ENCODE measurements at places on chromosomes 1 and 21. TPM values are rescaled to one million over a fixed set of nuclear protein-coding genes. Genes with fewer than 3 reads are reported as not detected.

GRCh38 chr1:15153842-15154479, 414 bp downstream of the TMEM51 start:
- DNase-seq: peak; percentile 68

DNA sequence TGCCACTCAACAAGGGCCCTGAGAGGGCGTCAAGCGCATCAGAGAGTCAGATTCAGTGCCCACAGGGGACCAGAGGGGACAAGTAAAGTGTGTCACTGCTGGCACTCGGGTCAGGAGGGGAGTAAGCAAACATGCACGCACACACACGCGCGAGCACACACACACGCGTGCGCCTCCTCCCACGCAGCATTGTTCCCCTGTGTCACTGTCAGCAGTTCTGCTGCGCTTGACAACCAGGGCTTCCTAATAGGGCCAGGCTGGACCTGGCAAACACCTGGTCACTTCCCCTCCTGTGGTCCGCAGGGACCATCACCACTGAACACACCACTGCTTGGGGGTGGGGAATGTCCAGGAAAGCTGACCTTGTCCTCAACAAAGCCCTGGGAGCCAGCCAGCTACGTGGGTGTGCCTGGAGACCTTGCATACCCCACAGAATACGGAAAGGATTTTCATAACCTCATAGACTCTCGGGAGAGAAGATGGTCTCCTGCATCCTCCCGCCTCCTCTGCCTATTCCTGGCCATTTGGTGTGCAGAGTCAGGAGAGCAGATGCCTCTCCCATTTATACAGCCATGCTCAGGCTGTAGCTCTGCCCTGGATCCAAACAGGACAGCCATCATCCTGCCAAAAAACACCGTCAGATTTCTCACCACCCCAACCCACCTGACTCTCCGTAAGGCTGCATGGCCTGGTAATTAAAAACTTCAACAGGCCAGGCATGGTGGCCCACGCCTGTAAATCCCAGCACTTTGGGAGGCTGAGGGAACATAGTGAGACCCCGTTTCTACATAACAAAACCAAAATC, 73.2 kb downstream of the SSBP3 start:
- no peak for DNase-seq

GRCh38 chr1:20199403-20199802, 13.1 kb upstream of the PLA2G2C start:
- no peak for DNase-seq

DNA sequence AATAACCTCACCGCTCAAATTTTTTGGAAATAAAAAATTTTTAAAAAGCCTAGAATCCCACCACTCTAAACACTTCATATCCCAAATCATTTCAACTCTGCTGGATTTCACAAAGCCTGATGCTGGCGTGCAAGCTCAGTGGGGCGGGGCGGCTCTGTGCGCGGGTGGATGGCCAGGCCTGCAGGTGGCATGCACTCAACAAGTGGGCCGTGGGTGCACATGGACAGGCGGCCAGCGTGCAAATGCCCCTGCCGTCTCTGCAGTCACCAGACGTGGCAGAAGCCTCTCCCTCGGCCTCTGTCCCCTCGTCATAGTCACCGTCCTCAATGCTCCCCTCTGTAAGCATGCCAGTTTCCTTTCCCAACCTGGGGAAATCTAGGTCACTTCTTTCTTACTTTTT, 6.6 kb upstream of the PDE9A start:
- DNase-seq: peak; percentile 26

DNA sequence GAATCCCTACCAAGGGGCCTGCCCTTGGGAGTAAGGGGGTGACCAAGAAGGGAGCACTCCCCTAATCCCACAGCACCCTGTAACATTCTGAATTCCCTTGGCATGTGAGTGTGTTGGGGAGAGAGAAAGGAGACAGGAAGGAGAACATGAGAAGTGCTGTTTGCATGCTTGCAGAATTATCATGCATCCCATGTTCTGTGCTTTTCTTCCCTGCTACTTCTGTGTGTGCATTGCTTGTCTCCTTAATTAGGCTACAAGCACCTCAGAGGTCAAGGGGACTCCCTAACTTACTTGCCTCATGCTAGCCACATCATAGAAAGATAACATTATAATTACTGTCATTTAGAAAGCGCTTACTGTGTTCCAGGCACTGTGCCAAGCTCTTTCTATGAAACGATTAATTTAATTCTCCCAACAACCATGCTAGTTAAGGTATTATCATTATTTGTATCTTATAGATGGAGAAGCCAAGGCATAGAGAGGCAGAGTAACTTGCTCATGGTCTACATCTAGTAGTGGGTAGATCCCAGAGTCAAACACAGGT, 11.1 kb downstream of the NOS1AP start:
- no peak for DNase-seq

DNA sequence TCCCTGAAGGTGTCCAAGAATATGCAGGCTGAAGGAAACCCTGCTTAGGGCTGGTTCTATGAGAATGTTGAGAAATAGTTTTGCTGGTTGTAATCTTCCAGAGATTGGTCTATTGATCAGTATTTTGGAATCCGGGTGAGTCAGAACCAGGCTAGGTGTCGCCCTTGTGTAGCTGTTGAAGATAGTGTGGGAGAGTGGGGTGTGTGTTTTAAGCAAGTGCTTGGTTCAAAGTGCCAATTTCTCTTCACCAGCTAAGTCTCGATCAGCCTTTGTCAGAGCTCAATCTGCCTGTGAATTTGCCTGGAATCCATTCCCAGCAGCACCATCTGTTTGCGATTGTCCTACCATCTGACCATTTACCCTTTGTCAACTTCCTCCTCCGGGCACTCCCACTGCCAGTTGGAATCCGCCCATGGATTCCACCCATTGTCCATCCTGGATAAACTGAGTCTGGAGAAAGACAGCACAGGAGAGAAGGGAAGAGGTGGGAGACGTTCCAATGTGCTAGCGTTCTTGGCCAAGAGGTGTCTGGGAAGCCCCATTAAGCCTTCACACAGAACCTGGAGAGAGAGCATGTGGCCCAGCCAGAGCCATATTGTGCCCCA, 59.4 kb upstream of the CYP2J2 start:
- no peak for DNase-seq

DNA sequence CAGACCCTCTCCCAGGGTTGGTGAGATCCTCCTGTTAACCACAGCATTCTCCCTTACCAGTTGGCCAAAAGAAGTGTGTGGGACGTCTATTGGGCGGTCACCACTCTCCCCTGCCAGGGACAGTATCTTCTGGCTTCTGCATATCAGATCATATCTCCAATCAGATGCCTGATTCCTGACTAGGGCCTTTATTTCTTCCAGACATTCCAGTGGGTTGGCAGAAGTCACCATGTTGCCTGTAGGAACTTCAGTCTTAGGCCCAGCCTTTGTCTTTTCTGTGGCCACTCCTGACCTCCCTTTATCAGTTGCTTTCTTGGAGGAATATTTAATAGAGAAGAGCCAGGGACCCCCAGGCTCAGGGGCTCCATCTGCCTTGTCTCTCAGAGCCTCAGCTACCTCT, 130.4 kb upstream of the F3 start:
- no peak for DNase-seq

DNA sequence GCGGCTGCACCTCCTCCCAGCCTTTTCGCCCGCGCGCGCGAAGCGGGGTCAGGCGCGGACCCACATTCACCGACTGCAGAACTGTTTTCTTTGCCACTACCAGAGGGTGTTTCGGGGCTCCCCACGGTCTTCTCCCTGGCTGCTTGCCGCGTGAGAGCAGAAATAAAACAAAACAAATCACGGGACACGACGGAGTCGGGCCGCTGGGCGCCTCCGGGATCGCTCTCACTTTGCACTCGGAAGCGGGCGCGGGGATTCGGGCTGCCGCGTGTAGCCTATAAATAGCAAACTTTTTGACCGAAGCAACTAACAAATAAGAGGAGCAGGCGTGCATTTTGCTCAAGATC, 412.3 kb upstream of the ESRRG start:
- peak; percentile 39 for DNase-seq

- DNase-seq: no peak
Observed at GRCh38 chr21:31115249-31115648, 77.0 kb upstream of the KRTAP19-8 start.

DNA sequence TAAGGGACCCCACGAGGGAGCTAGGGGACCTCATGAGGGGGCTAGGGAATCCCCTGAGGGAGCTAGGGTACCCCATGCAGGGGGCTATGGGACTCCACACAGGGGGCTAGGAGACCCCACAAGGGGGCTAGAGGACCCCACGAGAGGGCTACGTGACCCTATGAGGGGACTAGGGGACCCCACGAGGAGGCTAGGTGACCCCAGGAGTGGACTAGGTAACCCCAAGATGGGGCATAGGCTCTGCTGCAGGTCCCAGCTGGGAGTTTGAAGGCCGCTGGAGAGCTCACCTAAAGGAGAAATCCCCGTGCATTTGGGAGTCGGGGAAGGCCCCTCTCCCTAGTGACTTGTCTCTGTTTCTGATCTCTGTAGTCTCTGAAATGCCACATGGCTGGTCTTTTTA, 50.0 kb upstream of the DMRTB1 start:
- DNase-seq: no peak

DNA sequence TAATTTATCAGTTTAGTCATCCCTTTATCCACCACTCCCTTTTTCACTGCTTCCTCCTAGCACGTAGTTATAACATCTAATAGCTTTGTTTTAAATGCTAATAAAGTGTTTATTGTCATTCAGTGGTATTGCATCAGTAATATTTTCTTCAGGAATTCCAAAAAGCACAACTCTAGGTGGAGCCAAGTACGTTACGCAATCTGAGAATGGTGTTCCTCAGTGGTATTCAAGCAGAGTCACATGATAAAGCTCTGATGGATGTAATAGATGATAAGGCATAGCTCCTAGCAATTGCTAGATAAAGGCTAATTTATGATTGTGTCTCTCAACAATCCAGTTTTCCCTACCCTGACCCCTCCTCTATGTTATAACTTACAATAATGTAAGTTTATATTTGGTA, 494.6 kb upstream of the ADGRL4 start:
- DNase-seq: no peak

GRCh38 chr1:101264697-101265096, 27.9 kb downstream of the S1PR1 start:
- DNase-seq: no peak

- DNase-seq: no peak
Observed at GRCh38 chr1:27427329-27427728, 34.9 kb downstream of the GPR3 start.

GRCh38 chr1:100377590-100378361, 25.5 kb downstream of the CDC14A start:
- no peak for DNase-seq

GRCh38 chr1:29579821-29580425, 343.6 kb downstream of the PTPRU start:
- DNase-seq: no peak

DNA sequence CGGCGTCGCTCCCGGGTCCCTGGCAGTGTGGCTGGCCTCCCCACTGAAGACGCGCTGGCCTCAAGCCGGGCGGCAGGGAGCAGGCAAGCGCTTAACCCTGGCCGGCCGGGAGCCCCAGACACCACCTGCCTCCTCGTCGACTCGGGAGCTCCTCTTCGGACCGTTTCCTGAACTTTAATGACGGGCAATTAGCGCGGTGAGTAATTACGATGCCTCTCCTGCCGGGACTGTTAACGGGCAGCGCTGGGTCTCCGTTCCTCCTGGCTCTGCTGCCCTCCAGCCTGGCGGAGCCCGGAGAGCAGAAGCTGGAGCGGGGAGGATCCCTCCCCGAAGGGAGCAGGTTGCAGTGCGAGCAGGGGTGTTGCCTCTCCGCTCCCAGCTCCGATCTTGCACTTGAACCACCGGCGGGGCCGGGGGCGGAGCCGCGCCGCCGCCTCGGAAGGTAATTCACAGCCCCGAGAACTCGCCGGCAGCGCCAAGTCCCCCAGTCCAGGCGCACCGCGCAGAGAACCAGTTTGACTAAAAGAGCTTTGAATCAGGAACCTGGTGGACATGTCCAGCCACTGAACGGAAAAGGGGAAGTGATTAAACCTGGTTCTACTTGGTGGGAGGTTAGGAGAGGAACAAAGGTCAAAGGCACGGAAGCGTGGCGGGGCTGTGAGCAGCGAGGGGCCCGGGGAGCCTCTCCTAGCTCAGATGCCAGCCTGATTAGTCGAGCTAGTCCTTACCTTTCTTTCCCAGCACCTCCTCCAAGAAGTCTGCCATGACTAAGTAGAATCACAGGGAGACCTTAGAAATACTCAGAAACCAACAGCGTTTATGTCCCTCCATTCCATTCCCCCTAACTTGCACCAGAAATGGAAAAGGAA, 18.3 kb upstream of the PLEKHA6 start:
- DNase-seq: peak; percentile 70

The FCRL1 gene
- not detected for total RNA-seq

The CNR2 gene
- 2.0 TPM for total RNA-seq

The PPOX gene
- total RNA-seq: 53.0 TPM

The CRP gene
- total RNA-seq: not detected

The REN gene
- total RNA-seq: not detected

The RIIAD1 gene
- total RNA-seq: not detected

The MEX3A gene
- 0.09 TPM for total RNA-seq
